ENCODE measurements at places on chromosomes 3 and 15.

DNA sequence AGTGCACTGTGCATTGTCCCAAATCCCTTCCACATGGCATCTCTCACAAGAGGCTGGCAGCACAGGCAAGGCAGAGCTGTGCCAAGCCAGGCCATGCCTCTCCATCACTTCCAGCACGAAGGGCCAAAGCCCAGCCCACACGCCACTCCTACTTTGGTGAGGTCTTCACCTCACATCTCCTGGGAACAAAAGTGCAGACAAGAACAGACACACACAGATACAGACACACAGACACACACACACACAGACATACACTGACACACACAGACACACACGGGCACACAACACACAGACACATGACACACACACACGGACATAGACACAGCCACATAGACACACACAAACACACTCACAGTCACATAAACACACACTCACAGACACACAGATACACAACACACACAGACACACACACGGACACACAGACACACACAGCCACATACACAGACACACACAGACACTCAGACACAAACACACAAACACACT is 233.3 kb downstream of the UACA start:
- DNase-seq = no peak

GRCh38 chr15:74726774-74727164 is 1.4 kb upstream of the CYP1A1 start:
- no peak for DNase-seq

DNA sequence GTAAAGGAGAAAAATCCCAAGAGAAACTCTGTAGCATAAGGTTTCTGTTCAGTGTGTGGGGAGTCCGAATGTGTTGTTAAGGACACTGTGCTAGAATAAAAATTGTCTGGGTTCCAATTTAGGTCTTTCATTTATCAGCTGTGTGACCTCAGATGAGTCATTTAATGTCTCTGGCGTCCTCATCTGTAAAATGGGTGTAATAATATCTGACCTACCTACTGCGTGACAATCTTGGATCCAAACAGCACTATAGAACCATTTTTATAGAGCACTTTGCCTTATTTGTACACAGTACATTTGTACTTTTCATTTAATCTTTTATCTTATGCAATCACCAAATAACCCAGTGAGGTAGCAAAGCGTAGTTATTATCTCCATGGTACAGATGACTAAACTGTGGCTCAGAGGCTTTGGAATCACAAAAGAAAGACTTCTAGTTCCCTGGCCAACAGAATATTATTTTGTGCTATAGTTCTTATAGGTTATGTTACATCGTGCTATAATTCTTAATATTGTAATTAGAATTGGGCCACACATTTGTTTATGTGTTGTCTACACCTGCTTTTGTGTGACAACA is 46.6 kb upstream of the TNIK start:
- DNase-seq = no peak

DNA sequence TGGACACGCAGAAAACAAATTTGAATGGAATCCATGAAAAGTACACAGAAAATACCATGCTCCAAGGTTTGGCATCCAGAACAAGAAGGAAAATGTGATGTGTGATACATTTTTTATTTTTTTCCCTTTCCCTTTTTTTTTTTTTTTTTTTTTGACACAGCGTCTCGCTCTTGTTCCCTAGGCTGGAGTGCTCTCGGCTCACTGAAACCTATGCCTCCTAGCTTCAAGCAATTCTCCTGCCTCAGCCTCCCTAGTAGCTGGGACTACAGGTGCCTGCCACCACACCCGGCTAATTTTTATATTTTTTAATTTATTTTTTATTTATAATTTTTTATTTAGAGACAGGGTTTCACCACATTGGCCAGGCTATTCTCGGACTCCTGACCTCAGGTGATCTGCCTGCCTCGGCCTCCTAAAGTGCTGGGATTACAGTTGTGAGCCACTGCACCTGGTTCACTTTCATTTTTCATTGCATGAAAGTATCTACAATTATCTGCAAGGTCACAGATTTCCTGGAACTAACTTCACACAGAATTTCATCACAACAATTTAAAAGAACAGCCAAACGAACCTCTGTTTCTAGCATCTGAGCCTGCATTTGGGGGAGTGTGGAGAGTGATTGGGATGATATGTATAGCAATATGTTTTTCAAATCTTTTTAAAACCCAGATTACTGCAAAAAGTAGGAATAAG is 8.3 kb downstream of the POU1F1 start:
- no peak for DNase-seq

DNA sequence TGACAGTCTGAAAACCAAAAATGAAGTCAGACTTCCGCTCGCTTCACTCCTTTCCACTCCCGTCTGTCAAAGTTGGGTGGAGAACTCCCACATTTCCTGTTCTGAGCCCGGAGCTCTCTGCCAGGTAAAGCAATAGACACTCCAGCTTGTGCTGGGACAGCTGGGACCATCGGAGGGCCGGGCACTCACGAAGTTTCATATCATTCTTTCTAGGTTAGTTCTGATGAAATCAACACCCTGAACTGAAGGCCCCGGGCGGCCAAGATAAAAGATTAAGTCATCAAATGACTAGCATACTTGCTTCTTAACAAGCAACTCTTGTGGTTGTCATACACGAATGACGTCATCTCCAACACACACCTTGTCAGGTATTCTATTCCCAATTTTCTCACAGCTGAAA is 42.1 kb downstream of the MAGI1 start:
- no peak for DNase-seq

DNA sequence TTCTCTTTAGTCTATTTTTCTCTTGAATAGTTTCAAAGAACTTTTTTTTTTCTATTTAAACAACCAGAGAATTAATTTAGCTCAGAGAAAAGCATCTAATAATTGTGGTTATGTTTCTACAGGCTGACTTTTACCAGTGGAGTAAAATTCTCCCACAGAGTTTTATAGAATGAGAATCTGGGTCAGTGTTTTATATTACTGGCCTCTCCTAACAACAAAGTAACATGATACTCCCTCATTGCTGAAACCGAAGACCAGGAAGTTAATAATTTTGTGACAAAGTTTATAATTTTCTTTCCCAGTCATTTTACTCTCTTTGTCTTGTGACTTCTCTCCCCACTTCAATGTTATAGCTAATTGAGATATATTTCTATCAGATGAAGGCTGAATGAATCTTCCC is 946.9 kb downstream of the EPHA3 start:
- no peak for DNase-seq

DNA sequence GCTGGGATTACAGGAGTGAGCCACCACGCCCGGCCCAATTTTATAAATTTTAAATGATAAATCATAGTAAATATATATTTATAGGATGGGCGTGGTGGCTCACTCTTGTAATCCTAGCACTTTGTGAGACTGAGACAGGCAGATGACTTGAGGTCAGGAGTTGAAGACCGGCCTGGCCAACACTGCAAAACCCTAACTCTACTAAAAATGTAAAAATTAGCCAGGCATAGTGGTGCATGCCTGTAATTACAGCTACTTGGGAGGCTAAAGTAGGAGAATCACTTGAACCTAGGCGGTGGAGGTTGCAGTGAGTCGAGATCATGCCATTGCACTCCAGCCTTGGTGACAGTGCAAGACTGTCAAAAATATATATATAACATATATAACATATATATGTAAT is 26.4 kb downstream of the MFN1 start:
- no peak for DNase-seq

GRCh38 chr3:195059006-195059350 is 212.0 kb downstream of the XXYLT1 start:
- DNase-seq = no peak

DNA sequence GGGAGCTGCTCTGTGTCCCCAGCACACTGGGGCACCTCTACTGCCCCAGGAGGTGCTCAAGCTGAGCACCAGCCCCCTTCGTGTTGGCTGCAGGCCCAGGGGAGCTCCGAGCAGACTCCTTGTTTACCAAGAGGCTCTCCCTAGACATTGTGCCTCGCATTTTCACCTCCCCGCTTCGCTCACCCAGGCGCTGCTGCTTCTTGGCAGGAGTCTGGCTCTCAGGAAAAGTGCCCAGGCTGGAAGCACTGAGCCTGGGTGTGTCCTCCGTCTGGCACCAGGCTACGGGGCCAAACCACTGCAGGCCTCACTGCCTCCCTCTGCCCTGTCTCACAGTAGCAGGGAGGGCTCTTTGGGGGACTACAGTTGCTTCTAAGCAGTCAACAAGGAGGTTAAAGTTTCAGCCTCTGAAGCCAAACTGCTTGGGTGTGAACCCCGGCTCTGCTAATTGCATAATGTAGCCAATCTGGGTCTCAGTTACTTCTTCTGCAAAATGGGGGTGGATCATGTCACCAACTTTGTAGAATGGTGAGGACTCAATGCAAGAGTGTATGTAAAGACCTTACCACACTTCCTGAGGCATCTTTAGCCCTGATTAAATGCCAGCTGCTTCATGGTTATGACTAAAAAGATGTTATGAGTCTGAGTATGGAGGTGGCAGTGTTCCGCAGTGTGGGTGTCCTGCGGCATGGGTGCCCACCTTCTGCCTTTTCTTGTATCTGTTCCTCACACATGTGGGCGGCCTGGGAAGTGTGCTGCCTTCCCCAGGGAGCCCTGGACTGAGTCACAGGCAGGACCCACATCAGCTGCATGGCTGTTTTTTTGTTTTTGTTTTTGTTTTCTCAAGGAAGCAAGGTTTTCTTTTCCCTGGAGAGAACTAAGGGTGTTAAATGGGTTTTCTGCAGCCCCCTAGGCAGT is 88.9 kb downstream of the CLSTN2 start:
- DNase-seq = no peak

DNA sequence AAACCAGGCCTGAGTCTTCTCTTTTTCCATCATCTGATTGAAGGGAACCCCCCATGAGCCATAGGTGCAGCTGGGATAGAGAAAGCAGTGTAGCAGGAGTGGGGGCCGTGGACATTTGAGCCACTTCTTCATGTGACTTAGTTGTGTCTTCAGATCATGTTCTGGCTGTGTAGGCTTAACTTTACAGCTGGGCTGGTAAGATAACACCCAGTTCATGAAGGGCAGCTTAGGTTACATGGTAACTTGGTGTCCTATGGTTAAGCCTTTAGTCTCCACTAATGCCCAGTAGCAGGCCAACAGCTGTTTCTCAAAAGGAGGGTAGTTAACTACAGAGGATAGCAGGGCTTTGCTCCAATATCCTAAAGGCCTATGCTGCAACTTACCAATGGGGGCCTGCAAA is 11.4 kb upstream of the SNRPN start:
- no peak for DNase-seq

DNA sequence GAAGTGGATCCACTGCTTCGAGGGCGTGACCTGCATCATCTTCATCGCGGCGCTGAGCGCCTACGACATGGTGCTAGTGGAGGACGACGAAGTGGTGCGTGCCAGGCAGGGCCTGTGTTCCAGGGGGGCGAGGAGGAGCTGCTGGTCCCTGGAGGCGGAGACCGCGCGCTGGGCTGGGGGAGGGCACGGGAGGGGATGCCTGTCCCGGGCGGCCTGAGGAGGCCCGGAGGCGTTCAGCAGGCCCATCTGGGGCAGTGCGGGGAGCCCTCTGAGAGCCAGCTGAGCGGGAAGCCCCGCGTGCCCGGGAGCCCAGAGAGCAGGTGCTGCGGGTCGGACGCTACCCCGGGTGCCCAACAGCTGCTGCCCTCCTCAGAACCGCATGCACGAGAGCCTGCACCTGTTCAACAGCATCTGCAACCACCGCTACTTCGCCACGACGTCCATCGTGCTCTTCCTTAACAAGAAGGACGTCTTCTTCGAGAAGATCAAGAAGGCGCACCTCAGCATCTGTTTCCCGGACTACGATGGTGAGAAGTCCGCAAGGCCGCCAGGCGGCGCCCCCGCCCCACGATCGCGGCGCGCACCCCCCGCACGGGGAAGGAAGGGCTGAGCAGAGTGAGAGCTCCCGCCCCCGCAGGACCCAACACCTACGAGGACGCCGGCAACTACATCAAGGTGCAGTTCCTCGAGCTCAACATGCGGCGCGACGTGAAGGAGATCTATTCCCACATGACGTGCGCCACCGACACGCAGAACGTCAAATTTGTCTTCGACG is 2.9 kb downstream of the GNAT1 start:
- DNase-seq = peak; percentile 79

GRCh38 chr3:181056136-181056732 is 66.7 kb upstream of the DNAJC19 start:
- DNase-seq = no peak

GRCh38 chr15:56467616-56468015 is 2.7 kb upstream of the MNS1 start:
- no peak for DNase-seq

GRCh38 chr15:26939398-26939797 is 31.6 kb upstream of the GABRG3 start:
- DNase-seq = no peak

DNA sequence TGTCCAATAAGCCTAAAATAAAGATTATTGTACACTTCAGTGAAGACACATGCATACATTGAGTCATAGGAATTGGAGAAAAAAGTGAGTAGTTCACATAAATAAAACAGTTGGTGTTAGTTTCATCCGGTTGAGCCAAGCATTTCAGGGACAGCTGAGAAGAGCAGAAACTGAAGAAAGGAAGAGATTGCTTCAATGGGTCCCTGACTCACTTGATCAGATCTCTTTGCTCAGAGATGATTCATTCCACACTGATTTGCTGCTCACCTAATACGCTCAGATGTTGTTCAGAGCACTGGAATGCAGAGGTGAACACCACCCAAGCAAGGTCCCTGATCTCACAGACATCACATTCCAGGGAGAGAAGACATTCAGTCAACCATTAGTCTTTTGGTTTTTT is 93.7 kb downstream of the RAD18 start:
- no peak for DNase-seq

DNA sequence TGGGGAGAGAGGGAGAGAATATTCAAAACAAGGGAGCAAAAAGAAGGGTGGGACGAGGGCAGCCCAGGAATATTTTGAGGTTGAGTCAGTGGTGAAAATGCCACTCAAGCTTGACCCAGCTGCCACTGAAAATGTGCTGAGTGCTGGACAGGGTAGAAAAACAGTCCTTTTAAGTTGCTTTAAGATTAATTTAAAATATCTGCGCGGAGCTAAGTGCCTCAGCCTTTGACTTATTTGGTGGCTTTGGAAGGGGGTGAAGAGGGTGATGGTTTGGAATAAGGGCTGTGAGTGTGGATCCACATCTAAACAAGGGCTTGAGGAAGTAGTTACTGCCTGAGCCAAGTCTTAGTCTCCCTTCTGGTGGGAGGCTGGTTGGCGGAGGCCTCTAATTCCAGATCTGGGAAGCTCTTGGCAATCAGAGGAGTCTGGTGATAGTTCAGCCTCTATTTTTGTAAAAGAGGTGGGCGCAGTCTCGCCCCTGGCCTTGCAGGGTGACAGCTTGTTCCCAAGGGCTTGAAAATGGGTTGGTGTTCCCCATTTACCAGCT is 280.8 kb upstream of the ROPN1 start:
- no peak for DNase-seq

GRCh38 chr15:57217778-57218598 is 158.3 kb upstream of the CGNL1 start:
- no peak for DNase-seq

GRCh38 chr3:104102386-104102785 is 1264.3 kb upstream of the ALCAM start:
- DNase-seq = no peak
